Inflammatory macrophage treated with lipopolysaccharide for 1 hour (primary cell): ENCODE measurements at places on chromosomes 4 and X.

DNA sequence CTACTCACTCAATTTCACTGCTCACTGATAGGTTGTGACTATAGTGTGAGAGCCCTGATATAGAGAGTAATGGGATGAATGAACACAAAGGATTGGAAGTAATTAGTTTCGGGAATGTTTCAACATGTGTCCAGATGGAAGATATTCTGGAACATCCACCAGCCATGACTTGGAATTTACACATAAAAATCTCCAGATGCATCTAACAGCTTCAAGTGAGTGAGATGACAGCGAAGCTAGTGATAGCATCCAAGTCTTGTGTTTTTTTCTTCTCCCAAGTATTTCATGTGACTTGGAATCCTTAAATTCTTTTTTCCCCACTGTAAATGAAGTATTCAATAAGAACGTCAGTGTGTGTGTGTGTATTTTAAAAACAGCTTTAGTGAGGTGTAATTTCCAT lies 82.1 kb downstream of the CLDN34 start:
- no peak for DNase-seq

- no peak for DNase-seq
These were observed 47.3 kb upstream of the FAM9B start for GRCh38 chrX:9081271-9081670.

DNA sequence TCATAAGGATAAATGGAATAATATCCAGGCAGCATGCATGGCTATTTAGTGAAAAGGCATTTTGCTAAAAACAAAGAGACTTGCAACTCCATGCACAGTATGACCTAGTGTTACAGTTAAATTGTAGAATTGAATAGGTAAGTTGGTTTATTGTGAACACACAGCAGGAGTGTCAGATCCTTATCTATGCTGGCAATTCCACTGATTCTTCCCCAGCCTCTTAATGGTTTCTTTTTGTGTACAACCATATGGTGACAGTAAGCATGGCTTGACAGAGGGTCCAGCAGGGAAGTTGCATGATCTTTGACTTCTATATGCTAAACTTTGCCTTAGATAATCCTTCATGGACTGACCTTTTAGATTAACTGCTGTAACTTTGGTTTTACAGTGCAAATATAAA lies 936.6 kb upstream of the EPHA5 start:
- DNase-seq, result no peak

GRCh38 chrX:47264483-47265173 lies 31.8 kb downstream of the USP11 start:
- peak; percentile 48 for DNase-seq

GRCh38 chrX:136529795-136530194 lies 2.2 kb upstream of the VGLL1 start:
- no peak for DNase-seq

DNA sequence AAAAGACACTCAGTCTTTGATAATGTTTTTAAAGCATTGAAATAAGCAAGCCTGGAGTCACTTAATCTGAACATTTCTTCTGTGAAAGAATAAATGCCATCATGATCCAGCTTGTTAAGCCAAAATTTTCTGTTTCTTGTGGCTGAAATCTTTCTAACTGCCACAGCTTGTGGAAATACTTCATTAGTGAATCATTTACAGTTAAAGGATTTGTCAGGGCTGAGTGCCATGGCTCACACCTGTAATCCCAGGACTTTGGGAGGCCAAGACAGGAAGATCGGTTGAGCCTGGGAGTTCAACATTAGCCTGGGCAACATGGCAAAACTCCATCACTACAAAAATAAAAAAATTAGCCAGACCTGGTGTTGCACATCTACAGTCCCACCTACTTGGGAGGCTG lies 93.3 kb upstream of the PDE5A start:
- no peak for DNase-seq

DNA sequence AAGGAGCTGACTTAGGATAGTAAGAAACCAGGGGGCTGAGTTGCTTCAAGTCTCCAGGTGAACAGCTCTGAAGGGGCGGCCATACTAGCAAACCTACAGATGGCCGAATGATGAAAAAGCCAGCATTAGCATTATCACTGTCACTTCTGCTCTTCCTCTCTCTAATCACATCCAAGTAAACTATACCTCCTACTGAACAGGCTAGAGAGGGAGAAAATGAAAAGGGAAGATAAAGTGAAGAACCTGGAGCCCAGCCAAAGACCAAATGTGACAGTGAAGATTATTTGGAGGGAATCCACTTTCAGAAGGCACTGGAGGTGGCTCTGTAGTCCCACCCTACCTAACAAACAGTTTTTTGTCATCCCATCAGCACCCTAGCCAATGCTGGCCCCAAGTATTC lies 50.4 kb upstream of the PRPS1 start:
- DNase-seq, result no peak

GRCh38 chrX:129738466-129739308 lies at the start of gene XPNPEP2:
XPNPEP2 (plus strand) TSS chrX:129738979; CDS start chrX:129739214, 235 bp downstream.
- DNase-seq, result no peak
